ENCODE measurements at places on chromosomes 11 and 22.

GRCh38 chr11:32440916-32441315, 5.6 kb upstream of the WT1 start:
- no peak for DNase-seq

GRCh38 chr22:48647051-48647450, 1180.6 kb downstream of the BRD1 start:
- DNase-seq: no peak

GRCh38 chr11:111766834-111767142, 599 bp upstream of the PPP2R1B start:
- peak; percentile 71 for DNase-seq

DNA sequence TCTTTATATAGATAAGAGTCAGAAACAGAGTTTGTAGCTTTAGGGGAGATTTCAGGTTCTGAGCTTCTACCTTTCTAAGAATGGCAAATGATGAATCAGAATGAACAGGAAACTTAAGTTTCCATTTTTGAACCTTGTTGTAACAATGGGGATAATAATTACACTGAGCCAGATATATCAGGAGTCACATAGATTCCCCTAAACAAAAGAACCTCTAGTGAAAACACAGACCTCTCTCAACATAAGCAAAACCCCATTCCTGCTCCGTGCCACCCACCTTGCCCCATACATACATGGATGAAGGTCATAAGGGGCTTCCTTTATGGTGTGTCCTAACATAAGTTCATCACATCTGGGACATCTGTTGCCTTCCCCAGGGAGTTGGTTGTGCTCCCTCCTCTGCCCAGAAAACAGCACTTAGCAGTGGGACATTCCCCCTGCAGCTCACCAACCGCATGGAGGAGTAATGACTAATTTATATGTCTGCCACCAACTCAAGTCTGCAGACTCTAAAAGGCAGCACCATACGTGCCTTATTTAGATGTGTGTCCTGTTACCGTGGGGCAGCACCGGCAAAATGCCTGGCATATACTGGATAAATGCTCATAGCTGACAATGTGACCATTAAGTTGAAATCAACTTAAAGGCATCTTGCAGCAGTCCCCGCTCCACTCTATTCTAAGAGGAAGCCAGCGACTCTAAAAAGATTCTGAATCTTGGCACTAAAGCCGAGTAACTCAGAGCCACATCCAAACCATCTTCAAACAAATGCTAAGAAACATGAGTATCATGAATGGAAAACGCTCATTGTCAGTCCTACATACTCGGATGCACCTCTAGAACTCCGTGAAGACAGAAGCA, 8.0 kb downstream of the JAML start:
- DNase-seq: no peak

- no peak for DNase-seq
Measured at GRCh38 chr11:86893235-86893634, 62.0 kb downstream of the FZD4 start.

- DNase-seq: peak; percentile 70
Measured at GRCh38 chr11:67265633-67266448, 432 bp upstream of the GRK2 start.

DNA sequence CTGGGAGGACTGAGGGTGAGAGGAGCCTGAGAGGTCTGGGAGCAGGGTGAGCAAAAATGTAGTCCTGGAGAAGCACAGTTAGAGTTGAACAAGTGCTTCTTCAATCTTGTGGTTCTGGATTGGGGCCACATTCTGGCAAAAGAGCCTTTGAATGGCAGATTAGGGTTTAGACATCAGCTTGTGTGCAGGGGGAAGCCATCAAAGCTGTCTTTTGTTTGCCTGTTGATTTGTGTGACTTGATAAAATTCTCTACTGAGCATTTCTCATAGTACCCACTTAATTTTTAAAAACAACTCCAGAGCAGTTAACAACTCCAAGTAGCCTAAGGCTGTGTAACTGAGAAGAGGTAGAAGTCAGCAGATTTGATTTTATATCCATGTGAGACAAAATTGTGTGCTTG, 166.2 kb downstream of the FAT3 start:
- no peak for DNase-seq

DNA sequence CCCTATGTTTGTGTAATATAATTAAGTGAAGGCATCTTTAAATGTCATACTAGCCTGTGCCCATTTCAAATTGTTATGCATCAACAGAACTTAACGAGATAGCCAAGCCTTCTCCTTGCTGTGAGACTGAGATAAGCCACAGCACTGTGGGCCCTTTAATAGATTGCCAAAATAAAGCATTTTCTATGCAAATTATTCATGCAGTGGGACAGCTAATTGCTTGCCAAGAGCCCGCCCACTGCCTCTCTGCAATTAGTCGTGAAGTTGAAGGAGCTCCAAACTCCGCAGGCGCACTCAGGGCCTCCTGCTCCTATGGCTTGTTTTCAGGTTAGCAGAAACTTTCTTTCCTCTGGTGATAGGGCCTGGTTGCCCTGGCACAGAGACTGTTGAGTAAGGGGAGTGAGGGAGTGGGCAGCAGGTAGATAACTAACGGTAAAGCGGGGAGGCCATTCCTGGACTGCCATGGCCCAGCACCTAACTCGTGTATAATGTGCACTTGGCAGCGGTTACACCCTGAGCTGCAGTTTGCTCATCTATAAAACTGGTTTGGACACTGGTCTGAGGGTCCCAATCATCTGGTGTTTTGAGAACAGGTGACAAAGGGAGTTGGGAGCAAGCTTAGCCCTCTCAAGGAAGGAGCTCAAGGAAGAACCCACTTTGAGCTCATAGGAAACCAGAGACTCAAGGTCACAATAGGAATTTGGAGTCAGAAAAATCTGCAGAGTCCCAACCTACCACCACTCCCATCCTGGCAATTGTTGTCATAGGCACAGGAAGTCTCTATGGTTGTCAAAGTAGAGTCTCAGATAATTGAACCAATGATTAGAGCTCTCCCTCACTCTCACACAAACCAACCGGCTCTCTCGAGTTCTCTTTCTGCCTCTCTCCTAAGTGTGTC, 33.9 kb upstream of the RIC3 start:
- DNase-seq: no peak

GRCh38 chr11:74570266-74571061, 21.9 kb upstream of the POLD3 start:
- DNase-seq: peak; percentile 2

DNA sequence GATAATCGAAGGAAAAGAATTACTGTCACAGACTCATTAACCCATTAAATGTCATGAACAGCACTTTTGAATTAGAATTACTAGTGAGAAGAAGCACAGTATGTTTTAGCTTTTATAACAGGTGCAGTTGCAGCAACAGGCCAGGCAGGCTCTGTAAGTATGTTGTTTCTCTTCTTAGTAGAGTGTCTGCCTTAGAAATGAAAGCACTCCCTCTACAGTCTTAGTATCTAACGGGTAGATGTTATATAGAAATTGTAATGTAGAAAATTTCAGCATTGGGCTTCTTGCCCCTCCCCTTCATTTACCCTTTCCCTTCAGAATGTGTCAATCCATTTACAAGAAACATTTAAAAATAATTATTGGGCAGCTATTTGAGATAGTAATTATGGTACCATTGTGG, 87.4 kb downstream of the HIPK3 start:
- DNase-seq: no peak

DNA sequence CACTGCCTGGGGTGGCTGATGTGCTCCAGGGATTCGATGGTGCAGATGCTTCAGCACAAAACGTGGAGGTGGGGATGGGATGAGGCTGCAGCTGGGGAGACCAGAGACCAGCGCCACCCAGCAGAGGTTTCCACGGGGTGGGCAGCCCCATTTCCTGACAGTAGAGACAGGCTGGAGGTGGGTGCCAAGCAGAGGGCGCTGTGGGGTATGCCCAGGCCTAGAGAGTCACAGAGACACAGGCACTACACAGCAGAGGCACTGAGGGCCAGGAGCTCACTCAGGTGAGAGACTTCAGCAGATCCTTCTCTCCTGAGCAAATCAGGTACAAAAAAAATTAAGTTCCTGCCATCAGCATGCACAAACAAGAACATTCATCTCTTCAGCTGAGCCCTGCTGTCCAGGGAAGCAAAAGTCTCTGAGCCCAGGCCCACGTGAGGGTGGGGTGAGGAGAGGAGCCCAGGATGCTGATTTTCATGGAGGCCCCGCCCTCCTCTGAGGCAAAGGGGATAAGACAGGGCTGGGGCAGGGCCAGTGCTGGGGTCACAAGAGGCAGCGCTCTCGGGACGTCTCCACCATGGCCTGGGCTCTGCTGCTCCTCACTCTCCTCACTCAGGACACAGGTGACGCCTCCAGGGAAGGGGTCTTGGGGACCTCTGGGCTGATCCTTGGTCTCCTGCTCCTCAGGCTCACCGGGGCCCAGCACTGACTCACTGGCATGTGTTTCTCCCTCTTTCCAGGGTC, 53.1 kb downstream of the GGTLC2 start:
- DNase-seq: no peak

GRCh38 chr11:131896978-131897615, 526.7 kb downstream of the NTM start:
- no peak for DNase-seq

DNA sequence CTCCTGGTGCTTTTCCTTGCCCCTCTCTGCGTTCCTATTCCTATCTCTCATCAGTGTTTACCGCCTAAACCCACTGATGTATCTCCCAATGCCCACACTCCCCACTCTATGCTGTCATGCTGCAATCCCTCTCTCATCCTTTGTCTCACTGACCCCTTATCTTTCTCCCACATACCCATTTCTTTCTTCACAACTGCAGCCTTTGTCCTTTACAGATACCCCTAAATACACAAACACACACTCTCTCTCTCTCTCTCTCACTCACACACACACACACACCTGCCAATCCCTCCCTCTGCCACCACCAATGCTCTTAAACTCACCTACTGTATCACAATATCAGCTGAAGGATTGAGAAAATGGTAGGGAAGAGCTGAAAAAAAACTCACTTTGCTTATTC, 5.3 kb upstream of the OR52B2 start:
- no peak for DNase-seq

GRCh38 chr11:86671531-86672006, 847 bp downstream of the ME3 start:
- peak; percentile 38 for DNase-seq

DNA sequence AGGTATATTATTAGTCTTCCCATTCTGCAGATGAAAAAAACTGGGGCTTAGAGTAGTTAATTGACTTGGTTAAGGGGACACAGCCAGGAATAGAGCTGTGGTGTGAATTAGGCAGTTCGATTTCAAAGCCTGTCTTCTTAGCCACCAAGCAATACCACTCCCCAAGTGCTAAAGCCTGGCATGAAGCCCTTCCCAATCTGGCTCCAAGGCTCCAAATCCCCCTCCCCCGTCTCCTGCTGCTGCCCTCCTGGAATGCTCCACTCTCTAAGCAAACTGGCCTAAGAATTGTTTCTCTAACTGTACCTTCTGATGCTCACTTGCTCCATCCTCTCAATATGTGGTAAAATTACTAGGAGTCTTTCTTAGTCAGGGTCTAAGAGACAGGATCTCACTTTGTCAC, 18.6 kb downstream of the ASCC2 start:
- no peak for DNase-seq

- no peak for DNase-seq
Measured at GRCh38 chr11:8829556-8829955, 81.4 kb upstream of the AKIP1 start.

- peak; percentile 43 for DNase-seq
Measured at GRCh38 chr22:46791201-46791731, 28.8 kb downstream of the TBC1D22A start.

DNA sequence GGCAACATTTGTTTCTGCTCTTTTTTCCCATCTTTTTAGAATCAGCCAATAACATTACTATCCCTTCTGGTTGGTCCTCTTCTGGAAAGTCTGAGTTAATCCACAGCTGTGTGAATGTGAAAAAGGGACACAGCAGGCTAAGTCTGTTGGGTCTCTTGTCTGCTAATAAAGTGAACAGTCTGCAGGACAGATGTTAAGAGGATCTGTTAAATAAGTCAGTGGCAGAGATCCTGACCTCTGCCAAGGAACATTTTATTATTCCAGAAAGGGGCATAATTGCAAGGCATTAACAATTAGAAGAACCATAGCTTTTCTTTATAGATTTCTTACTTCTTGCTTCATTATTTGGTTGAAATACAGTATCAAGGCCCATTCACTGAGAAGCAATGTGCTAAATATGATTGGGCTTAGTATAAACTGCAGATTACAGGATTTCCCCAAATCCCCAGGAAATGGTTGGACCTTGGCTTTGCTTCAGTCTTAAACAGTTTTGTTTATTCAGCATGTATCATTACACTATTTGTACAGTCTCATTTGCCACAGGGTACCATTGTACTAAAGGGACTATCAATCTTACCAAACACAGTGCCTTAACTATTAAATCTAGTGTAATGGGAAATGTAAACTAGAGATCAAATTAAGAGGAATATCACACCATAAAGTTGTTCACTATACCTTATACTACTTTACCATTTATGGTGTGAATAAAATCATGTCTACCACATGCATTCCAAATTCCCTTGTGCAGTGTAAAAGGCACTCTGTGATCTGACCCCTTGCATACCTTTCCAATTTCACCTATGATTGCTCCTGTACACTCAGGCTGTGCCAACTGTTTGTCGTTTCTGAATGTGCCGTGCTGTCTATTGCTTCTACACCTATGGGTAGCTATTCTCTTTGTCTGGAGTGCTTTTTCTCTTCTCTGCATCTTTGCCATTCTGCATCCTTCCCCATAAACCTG, 274.0 kb downstream of the SOX6 start:
- DNase-seq: peak; percentile 9
